ENCODE measurements at places on chromosomes 12 and 14. TPM values are rescaled to one million over a fixed set of nuclear protein-coding genes. Genes with fewer than 3 reads are reported as not detected.

- no peaks in the 10 kb centered on the region for H3K36me3 ChIP-seq
Observed at GRCh38 chr12:6489449-6489848, 3.6 kb downstream of the MRPL51 start.

DNA sequence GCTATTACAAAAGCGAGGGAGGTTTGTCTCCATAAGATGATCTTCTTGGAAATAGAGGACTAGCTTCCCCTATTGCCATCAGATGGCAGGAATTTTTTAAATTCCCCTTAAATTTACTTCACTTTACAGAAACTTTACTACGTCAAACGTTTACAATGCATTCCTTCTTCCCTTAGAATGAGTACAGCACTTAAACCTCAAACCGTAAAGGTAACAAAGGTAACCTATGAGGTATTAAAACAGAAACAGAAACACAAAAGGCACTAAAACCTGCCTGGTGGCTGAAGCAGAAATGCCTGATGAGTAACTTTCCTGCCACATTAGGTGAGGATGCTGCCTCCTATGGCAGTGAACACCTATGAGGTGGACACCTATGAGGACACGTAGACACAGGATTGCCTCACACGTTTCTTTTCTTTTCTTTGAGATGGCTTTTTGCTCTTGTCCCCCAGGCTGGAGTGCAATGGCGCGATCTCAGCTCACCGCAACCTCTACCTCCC lies 25.0 kb downstream of the DIO2 start:
- DNase-seq, result no peak
- no peaks in the 10 kb centered on the region for H3K4me1 ChIP-seq
- no peak overlapping the region for H3K4me3 ChIP-seq
- H3K27ac ChIP-seq, result no peak overlapping the region

CEBPE gene
- not detected for total RNA-seq

RILPL2 gene
- 4.1 TPM for total RNA-seq

CLMN gene
- total RNA-seq, result 5.4 TPM

PAX9 gene
- total RNA-seq, result 3.9 TPM

Data from osteocyte (in vitro differentiated cells).